ENCODE measurements at places on chromosomes 12 and 14.

DNA sequence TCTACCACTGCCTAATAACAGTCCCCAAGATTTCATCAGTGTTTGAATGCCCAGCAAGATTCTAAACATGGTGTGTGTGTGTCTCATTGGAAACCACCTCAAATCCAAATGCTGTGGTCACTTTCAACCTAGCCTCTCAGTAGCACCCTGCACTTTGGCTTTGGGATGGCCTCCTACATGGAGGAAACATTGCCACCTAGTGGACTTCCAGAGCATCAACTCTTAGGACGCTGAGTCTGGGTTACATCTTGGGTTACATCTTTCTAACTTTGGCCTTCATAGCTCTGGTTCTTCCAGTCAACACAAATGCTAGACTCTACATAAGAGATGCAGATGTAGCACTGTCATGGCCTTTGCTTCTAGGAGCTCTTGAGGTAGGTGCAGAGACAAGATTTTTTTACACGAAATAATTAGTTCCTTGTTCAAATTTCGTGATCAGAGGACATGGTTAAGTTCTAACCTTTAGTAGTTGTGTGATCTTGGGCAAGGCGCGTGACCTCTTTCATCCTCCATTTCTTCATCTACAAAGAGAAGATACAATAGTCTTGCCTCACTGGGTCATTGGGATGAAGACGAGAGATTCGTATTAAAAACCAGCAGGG is 113.5 kb upstream of the VASH1 start:
- DNase-seq: peak; percentile 14

DNA sequence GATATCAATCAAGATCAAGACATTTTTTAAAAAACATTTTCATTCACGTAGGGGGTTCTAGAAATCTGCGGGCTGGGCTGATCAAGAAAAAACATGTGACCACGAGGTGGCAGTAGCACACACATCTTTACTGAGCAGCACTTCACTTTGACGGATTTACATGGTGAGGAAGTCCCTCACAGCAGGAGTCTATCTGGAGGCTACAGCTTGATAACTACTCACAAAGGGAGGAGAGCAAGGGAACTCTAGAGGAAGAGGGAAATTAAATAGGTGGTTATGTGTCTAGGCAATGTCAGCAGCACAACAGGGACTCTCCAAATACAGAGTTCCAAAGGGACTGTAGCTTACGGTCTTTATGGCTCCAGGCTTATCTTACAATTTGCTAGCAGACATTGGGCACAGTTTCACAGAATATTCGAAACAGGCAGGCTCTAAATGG is 248.1 kb downstream of the DPY19L2 start:
- no peak for DNase-seq

- DNase-seq: no peak
Observed at GRCh38 chr12:78441737-78442453, 422.7 kb upstream of the SYT1 start.

DNA sequence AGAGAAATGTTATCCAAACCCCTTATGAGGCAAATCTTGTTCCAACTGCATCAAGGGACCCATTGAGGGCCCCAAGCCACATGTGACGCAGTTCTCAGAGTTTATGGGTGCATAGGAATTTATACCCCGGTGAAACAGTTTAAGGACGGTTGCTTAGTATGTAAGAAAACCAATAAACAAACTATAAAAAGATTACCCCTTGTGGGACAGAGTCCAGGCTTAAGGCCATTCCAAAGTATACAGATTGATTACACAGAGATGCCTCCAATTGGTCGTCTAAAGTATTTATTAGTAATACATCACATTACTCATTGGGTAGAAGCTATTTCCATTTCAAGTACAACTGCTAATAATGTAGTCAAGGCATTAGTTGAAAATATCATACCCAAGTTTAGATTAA is 885.0 kb upstream of the MDGA2 start:
- no peak for DNase-seq

- DNase-seq: no peak
Observed at GRCh38 chr12:105319691-105320209, 10.7 kb upstream of the C12orf75 start.

Measured in mucosa of gallbladder (tissue), 1 donor.